ENCODE measurements at places on chromosomes 4 and X.

- DNase-seq, result no peak
Measured at GRCh38 chr4:121096629-121097028, 24.3 kb upstream of the NDNF start.

GRCh38 chr4:112189754-112190153 is 41.8 kb upstream of the AP1AR start:
- DNase-seq, result no peak

GRCh38 chr4:21451032-21451431 is 497.5 kb downstream of the KCNIP4 start:
- no peak for DNase-seq

GRCh38 chr4:119002476-119002875 is 113.8 kb downstream of the SYNPO2 start:
- DNase-seq, result no peak

Measured in GOT3 (cell line).